ENCODE measurements at places on chromosomes 12 and 14. TPM values are rescaled to one million over a fixed set of nuclear protein-coding genes. Genes with fewer than 3 reads are reported as not detected.
A peak's percentile ranks its signal among the peaks of the same experiment; 100 is the strongest.

GRCh38 chr14:65821224-65821753 is 408.8 kb downstream of the FUT8 start:
- no peaks in the 10 kb centered on the region for H3K36me3 ChIP-seq
- H3K27me3 ChIP-seq, result no peaks in the 10 kb centered on the region
- no peak for DNase-seq
- H3K27ac ChIP-seq, result no peak overlapping the region

The HELB gene
- 21.0 TPM for total RNA-seq

DNA sequence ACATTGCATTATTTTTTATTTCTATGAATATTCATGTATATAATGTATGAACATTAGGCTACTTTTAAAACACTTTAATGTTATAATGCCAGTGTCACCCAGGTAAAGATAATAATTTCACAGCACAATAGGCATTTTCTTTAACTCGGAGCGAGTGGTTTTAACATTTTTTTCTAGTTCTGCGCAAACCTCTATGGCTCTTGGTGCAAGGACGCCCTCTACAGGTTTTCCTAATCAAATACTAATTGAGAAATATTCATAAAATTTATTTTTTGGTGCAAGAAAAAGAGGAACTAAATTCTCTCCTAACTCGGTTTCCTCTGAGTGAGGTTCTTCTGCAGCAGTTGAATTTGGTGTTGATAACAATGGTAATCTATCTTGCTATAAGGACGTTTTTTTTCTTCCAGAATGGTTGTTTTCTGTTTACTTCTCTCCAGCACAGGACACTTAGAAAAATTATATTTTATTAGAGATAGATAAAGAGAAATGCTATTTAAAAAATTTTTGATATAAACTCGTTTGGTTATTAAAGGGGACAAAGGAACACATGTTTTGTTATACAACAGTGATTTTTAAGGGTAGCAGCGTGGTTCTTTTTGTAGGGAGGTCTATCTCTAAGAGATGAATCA is 2.4 kb upstream of the WIF1 start:
- H3K36me3 ChIP-seq, result no peaks in the 10 kb centered on the region
- H3K27ac ChIP-seq, result no peak overlapping the region
- H3K27me3 ChIP-seq, result peaks cover 21% of the 10 kb centered on the region
- H3K4me1 ChIP-seq, result peaks cover 6% of the 10 kb centered on the region
- H3K4me3 ChIP-seq, result no peak overlapping the region
- peak; percentile 49 for DNase-seq

The TBX5 gene
- not detected for total RNA-seq

The LMBR1L gene
- 48.0 TPM for total RNA-seq

- no peak for DNase-seq
- H3K36me3 ChIP-seq, result no peaks in the 10 kb centered on the region
- H3K27ac ChIP-seq, result no peak overlapping the region
- no peaks in the 10 kb centered on the region for H3K4me1 ChIP-seq
Measured at GRCh38 chr12:39287817-39288216, 155.1 kb downstream of the KIF21A start.

- peaks cover 27% of the 10 kb centered on the region for H3K36me3 ChIP-seq
- no peak for DNase-seq
- no peak overlapping the region for H3K4me3 ChIP-seq
- H3K4me1 ChIP-seq, result peaks cover 18% of the 10 kb centered on the region
- H3K27me3 ChIP-seq, result no peaks in the 10 kb centered on the region
- no peak overlapping the region for H3K27ac ChIP-seq
Measured at GRCh38 chr12:53601296-53601847, 24.8 kb downstream of the ATF7 start.

The NPC2 gene
- 56.9 TPM for total RNA-seq

DNA sequence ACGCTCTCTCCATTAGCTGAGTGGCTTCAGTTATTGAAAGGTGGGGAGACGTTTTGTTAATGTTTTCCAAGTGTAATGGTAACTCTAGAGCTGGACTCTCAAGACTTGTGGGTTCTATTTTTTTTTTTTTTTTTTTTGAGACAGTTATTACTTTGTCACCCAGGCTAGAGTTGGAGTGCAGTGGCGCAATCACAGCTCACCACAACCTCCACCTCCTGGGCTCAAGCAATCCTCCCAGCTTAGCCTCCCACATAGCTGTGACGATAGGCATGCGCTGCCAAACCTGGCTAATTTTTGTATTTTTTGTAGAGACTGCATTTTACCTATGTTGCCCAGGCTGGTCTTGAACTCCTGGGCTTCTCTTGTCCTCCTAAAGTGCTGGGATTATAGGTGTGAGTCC is 26.2 kb downstream of the ATF1 start:
- no peak overlapping the region for H3K27ac ChIP-seq
- H3K4me1 ChIP-seq, result peaks cover 22% of the 10 kb centered on the region
- no peak for DNase-seq
- no peak overlapping the region for H3K4me3 ChIP-seq
- H3K27me3 ChIP-seq, result no peaks in the 10 kb centered on the region
- H3K36me3 ChIP-seq, result peaks cover 31% of the 10 kb centered on the region

- peaks cover 48% of the 10 kb centered on the region for H3K27me3 ChIP-seq
- no peak for DNase-seq
- no peak overlapping the region for H3K27ac ChIP-seq
- H3K4me3 ChIP-seq, result peak overlapping the region; percentile 11
- H3K36me3 ChIP-seq, result no peaks in the 10 kb centered on the region
Measured at GRCh38 chr12:48970702-48971334, 717 bp downstream of the WNT10B start.

DNA sequence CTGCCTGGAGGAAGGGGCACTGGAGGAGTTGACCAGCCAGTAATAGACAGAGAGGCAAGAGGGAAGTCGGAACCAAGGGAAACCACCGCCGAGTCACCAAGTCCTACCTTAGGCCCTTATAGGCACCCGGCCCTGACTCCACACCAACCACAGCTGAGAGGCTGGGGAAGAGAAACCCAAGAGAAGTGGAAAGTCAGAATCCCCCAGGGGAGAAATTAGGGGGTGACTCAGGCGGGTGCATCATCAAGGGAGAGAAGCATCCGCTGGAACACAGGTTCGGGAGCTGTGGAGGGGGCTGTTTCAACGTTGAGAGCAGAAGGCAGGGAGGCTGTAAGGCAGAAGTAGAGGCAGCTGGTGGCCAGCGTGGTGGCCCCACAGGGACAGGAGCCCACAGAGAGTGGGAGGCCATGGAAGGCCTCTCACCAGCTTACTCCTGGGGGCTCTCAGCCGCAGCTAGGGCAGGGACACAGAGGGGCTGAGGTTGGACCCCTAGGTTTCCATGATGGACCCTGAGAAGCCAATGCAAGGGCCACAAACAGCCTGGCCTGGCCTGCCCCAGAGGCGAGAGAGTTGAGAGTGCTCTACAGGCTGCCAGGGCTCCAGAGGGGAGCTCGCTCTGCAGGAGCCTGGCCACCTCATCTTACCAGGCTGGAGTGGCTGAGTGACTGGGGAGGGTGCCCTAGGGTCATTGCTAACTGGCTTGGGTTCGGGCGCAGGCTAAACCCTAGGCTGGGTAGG is 1.4 kb upstream of the TRMT61A start:
- peak overlapping the region; percentile 38 for H3K27ac ChIP-seq
- H3K4me1 ChIP-seq, result peaks cover 33% of the 10 kb centered on the region
- peak overlapping the region; percentile 96 for H3K4me3 ChIP-seq
- peaks cover 6% of the 10 kb centered on the region for H3K27me3 ChIP-seq
- DNase-seq, result peak; percentile 66
- H3K36me3 ChIP-seq, result peaks cover 11% of the 10 kb centered on the region

GRCh38 chr12:98439981-98440581 is 75.3 kb upstream of the TMPO start:
- H3K36me3 ChIP-seq, result no peaks in the 10 kb centered on the region
- H3K4me1 ChIP-seq, result peaks cover 8% of the 10 kb centered on the region
- no peak overlapping the region for H3K4me3 ChIP-seq
- H3K27ac ChIP-seq, result no peak overlapping the region

DNA sequence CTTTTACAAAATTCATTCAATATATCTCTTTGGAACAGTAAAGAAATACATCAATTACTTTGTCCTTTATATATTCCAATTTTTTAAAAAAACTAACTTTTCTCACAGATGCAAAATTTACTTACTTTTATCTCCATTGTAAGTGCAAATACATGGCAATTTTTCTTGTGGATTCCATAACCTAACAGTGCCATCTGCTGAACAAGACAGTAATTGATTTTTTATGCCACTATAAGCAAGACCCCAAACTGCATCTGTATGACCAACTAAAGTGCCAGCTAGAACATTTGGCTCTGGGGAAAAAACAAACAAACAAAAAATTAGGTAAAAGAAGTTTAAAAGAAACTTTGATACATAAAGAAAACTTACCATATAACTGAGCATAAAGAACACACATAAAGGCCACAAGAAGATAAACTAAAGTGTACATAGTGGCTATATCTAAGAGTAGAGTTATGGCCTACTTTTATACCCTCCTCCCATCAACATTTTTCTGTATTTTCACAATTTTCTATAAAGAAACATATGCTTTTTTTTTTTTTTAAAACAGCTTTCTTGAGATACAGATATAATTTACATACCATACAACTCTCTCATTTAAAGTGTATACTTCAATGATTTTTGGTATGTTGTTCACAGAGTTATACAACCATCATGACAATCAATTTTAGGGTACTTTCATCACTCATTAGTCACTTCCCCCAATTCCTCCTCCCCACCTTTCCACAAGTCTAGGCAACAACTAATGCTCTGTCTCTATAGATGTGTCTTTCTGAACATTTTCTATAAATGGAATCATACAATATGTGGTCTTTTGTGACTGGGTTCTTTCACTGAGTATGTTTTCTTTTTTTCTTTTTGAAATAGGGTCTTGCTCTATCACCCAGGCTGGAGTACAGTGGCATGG is 32.6 kb downstream of the COCH start:
- H3K36me3 ChIP-seq, result peaks cover 23% of the 10 kb centered on the region
- no peaks in the 10 kb centered on the region for H3K4me1 ChIP-seq
- no peak overlapping the region for H3K4me3 ChIP-seq
- H3K27ac ChIP-seq, result no peak overlapping the region

DNA sequence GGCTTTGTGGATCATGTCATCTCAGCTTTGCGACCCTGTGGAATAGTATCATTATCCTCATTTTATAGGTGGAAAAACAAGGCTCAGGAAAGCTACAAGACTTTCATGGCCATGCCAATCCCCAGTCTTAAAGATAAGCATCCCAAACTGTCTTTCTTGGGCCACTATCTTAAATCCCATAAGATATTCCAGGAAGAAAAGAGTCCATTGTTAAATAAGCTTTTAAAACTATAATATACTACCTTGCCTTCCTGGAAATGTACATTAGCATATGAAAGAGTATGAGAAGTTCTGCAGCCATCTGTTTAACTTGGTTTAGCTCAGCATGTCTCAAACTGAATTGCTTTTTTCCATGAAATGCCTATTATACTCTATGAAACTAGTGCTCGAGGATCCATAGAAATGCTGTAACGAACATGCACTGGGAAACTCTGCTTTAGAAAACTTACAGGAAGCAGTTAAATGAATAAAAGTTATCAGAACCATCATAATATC is 77.1 kb downstream of the B4GALNT3 start:
- no peak for DNase-seq
- H3K36me3 ChIP-seq, result no peaks in the 10 kb centered on the region
- H3K4me1 ChIP-seq, result peaks cover 20% of the 10 kb centered on the region
- H3K27ac ChIP-seq, result no peak overlapping the region
- H3K4me3 ChIP-seq, result no peak overlapping the region

- H3K4me3 ChIP-seq, result peak overlapping the region; percentile 38
- no peaks in the 10 kb centered on the region for H3K36me3 ChIP-seq
- H3K27me3 ChIP-seq, result peaks cover 4% of the 10 kb centered on the region
- peak overlapping the region; percentile 88 for H3K27ac ChIP-seq
- peak; percentile 85 for DNase-seq
Measured at GRCh38 chr14:61178226-61179060, 102.7 kb downstream of the TMEM30B start.

DNA sequence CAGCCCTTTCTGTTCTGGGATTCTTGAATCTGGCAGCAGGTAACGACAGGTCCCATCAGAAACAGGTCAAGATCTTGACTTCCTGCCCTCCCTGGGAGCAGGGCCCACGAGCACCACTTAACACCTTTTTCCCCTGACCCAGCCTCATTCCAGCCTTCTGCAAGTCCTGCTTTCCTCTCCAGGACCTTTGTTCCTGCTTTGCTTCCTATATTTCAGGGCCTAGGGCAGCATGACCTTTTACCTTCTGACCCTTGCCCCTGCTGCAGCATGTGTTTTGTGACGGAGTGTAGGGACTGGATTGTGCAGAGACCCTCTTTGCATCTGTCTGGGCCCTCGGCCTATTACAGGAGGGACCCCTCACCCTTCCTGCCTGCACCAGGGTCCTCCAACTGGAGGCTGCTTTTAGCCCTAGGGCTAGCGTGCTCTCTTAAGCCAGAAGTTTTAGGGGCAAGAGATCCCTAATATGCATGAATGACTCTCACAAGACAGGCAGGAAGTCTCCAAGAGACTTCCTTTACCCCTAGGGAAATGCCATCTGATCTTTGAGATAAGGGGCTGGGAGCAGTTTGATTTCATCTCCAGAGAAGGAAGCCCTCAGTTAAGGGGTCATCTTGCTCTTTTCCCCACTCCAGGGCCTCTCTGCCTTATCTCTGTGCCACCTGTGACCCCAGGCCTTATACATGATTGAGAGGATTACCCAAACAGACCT is 209.4 kb upstream of the BCL2L14 start:
- DNase-seq, result no peak
- H3K4me1 ChIP-seq, result peaks cover 45% of the 10 kb centered on the region
- H3K36me3 ChIP-seq, result peaks cover 86% of the 10 kb centered on the region

- no peaks in the 10 kb centered on the region for H3K36me3 ChIP-seq
- H3K4me1 ChIP-seq, result peaks cover 44% of the 10 kb centered on the region
- DNase-seq, result peak; percentile 48
- peak overlapping the region; percentile 32 for H3K27ac ChIP-seq
- H3K27me3 ChIP-seq, result no peaks in the 10 kb centered on the region
Measured at GRCh38 chr12:120960657-120961056, 17.7 kb upstream of the HNF1A start.

DNA sequence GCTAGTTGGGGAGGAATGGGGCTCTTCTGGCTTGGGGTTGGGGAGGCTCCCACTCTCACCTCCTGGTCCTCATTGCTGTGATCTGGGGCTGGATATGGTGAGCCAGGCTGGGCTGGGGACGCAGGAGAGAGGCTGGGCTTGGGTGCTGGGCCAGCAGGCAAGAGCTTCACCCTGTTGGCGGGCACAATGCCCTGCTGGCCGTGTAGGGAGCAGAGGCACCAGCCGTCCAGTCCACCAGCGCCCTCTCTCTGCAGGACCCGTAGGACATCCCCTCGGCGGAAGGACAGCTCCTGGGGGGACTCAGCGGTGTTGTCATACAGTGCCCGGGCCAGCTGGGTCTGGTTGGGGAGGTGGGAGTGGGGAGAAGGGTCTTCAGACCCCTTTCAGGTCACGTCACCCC is 4.5 kb downstream of the EFS start:
- peaks cover 11% of the 10 kb centered on the region for H3K4me1 ChIP-seq
- H3K27ac ChIP-seq, result no peak overlapping the region
- DNase-seq, result no peak
- H3K27me3 ChIP-seq, result peaks cover 17% of the 10 kb centered on the region
- no peak overlapping the region for H3K4me3 ChIP-seq

DNA sequence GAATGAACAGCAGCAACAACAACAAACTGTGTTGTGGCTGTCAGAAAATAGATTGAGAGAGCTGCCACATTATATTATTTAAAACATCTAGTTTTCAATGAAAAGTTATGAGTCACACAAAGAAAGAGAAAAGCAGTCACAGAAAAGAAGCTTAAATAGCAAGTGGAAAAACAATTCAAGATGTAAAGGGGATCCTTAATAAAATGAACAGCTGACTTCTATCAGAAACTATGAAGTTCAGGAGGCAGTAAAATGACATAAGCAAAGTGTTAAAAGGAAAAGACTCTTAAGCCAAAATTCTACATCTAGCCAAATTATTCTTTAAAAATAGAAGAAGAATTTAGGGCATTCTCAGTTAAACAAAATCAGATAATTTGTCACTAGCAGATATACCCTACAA is 5.6 kb downstream of the CLEC14A start:
- H3K27ac ChIP-seq, result no peak overlapping the region
- H3K36me3 ChIP-seq, result no peaks in the 10 kb centered on the region
- H3K27me3 ChIP-seq, result peaks cover 26% of the 10 kb centered on the region
- no peak for DNase-seq
- no peaks in the 10 kb centered on the region for H3K4me1 ChIP-seq
